Activated naive CD8-positive, alpha-beta T cell treated with anti-CD3 and anti-CD28 coated beads, Interleukin-2, amount 10 ng/mL, durations not matched to agents 7 days and 5 days (primary cell): ENCODE measurements at places on chromosomes 4 and X.

DNA sequence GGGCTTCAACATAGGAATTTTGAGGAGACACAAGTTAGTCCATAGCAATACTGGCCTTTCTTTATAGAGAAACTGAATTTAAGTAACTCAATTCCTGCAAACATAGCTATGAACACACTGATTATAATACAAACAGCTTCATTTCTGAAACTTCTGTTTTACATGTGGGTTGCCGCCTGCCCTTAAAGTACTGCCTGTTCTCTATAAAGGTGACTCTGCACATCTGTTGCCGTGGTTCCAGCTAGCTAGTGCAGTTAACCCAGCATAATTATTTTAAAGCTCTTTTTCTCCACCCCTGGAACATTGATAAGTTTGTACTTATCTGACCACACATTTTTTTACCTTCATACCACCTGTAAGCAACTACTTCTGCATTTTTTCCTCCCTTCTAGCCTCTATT lies 177.6 kb downstream of the NWD2 start:
- DNase-seq, result no peak

GRCh38 chrX:38312436-38312835 lies 14.9 kb downstream of the RPGR start:
- DNase-seq, result no peak

GRCh38 chr4:48315728-48316630 lies 25.4 kb upstream of the SLAIN2 start:
- DNase-seq, result no peak

DNA sequence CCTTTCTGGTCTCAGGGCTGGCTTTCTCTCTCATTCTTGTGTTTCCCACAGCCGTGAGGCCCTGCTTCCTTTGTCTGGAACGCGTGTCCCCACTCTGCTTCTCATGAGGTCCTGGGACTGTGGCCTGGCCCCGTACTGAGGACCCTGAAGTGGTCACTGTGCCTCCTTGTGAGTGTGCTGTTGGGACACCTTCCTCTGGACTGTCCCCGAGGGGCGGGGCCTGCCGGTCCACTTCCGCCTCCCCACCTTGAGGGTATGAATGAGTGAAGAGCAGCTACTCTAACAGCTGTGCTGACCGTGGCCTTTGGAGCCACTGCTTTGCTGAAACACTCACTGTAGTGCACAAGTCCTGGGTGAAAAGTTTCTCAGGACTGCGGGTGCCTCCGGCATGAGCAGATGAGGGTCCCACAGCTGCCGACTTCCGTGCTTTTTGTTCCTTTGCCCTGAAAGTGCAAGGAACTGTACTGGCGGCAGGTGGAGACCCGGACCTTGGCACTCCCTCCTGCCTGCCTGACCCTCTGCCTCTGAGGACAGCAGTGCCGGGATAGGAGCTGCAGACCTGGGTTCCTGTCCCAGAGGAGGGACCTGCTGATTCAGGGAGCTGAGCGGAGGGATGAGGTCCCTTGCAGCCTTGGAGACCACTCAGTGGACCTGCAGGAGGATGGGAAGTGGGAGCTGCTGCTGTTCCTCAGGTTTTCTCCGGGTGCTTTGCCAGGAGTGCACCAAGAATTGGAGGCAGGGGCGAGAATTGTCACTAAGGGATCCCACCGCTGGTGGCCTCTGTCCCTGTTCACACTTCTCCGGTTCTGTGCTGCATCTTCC lies 38.0 kb downstream of the HTT-AS start:
- no peak for DNase-seq

DNA sequence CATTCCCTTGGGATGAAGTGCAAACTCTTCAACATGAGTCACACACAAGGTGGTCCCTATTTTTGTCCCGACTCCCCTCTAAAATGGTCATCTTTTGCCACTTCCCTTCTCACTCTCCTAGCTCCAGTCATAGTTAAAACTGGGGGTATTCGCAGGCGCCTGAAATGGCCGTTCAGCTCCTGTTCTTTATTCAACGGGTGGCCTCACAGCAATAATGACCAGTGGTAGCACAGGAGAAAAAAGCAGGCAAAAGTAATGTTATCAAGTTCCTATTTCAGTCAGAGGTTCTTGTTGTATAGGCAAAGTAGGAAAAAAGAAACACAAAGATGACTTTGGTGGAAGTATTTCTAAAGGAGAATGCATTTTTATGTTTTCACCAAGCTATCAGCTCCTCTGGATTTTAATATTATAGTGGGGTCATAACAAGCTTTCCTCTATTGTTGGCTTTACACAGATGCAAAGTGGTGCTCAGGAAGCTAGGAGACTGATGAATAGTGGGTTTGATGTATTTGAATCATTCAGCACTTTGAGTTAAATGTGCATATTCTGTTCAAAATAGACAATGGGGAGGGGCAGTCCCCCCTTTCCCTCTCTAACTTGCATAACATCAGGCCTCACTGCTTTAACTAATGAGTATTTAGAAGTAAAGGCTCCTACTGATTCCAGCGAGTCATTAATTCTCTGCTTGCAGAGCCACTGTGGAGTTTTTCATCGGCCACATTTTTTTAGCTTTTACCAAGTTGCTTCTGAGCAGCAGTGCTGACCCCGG lies 171.2 kb upstream of the NDP start:
- no peak for DNase-seq

GRCh38 chrX:1449823-1450149 lies 2.9 kb downstream of the ASMTL start:
- no peak for DNase-seq
